ENCODE measurements at places on chromosomes 3 and 15.

DNA sequence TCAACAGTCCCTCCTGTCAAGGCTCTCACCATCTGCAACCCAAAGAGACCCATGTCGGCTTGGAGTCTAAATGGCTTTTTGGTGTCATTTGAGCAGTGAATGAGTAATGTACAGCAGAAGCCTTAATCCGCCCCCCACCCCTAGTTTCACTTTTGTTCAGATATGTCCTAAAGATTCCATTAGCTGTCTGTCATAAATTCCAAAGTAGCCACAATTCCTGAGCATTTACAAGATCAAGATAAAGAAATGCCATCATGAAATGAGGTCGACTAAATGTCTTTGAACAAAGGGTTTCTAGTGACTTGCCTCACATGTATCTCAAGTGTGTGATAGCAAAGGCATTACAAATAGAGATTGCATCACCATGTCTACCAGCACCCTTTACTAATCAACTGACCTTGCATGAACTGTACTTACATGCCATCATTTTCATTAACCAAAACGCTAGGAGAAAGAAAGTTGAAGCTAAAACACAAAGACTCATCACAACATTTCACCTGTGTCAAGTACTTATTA is 123.8 kb upstream of the PHLDB2 start:
- DNase-seq = no peak

DNA sequence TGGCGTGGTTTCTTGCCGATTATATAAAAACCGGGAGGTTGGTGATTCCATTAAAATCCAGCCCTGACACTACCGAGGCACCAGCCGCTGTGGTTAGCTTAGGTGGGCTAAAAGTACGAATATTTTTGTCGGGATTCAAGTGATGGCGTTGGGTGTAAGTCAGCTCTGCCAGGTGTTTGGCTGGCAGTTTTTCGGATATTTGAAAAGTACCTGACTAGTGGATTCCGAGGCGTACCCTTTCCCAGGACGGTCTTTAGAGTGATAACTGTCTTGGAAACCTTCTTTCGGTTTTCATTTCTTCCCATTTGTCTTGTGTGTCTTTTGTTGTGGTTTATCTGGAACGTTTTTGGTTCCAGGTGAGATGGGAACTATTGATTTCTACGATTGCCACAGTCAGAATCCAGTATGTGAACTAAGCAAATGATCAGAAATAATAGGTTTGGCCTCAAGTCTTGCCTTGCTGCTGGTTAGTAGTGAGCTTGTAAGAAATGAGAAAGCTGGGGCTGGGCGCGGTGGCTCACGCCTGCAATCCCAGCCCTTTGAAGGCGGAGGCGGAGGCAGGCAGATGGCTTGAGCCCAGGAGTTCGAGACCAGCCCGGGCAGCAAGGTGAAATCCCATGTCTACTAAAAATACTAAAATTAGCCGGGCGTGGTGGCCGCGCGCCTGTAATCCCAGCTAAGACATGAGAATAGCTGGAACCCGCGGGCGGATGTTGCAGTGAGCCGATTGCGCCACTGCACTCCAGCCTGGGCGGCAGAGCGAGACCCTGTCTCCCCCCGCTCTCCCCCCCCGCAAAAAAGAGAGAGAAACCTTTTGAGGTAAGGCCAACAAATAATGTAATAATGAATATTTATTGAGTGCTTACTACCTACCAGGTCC is 1.4 kb downstream of the FYTTD1 start:
- no peak for DNase-seq

GRCh38 chr3:139187648-139188047 is 143.0 kb upstream of the PRR23C start:
- no peak for DNase-seq

DNA sequence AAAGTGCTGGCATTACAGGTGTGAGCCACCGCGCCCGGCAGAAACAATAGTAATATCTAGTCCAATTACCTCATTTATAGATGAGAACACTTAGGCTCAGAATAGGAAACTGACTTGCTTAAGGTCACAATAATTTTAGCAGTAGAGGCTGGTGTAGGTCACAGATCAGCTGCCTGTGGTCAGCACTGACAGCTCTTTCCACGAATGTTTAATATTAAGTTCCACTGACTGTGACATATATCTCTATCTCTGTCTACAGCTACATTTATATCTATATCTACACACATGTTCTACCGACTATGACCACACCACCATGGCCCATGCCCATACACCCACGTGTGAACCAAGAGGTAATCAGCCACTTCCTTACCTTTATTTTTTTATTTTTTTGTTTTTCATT is 40.2 kb upstream of the DLG1 start:
- no peak for DNase-seq

DNA sequence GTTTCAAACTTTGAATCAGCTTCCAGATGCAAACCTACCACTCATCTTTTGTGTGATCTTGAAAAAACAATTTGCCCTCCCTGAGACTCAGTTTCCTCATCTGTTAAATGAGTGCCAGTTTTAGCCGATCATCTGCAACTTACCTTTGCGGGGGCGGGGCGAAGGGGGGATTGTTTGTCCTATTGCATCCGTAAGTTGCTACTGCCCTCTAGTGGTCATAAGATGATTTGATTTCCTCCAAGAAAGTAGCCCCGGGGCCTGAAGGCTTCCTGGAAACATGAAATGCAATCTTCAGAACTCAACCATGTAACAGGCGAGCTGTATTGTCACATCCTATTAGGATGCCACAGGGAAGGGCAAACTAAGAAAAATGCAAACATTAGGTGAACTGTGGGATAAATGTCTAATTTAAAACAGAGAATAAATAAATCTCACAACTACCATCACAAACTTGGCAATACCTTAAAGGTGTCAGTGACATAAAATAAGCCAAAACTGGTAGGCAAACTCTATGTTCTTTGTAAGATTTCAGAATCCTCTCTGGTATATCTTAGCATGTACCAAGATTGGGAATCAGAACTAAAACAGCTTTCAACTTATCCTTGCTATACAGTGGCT is 63.5 kb upstream of the CLDN18 start:
- no peak for DNase-seq

DNA sequence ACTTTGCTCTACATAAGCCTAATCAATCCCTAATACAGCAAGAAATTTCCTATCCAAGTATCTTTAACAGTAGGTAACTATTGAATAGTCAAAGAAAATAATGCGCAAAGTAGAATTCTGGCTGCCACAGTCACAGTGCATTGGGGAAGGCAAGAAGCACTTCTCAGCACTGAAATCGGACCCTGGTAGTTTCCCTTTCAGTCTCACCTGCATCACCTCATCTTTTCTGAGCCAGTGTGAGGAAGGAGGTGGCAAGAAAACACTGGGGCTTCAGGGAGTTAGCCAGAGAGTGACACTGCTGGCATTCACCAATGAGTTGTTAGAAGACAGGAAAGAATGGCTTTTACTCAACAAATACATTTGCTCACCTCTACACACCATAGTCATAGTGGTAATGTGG is 8.3 kb downstream of the TRIM42 start:
- no peak for DNase-seq

DNA sequence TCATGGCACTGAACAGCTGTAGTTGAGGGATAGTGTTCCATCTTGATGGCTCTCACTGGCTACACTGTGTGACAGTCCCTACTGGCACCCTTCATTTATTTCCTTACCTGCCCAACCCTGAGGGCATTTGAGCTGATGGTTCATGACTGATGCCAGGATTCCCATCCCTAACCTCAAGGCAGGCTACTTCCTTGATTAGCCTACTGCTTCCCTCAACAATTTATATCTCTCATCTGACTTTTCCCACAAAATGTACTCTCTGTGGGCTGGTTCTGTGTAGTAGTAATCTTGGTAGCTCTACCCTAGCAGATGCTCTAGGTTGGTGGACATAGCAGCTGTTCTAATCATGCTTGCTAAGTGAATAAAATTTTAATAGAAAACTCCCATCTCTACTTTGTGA is 106.0 kb downstream of the THRB start:
- no peak for DNase-seq

- DNase-seq = no peak
These were observed 53.0 kb downstream of the RLBP1 start for GRCh38 chr15:89168316-89168833.

DNA sequence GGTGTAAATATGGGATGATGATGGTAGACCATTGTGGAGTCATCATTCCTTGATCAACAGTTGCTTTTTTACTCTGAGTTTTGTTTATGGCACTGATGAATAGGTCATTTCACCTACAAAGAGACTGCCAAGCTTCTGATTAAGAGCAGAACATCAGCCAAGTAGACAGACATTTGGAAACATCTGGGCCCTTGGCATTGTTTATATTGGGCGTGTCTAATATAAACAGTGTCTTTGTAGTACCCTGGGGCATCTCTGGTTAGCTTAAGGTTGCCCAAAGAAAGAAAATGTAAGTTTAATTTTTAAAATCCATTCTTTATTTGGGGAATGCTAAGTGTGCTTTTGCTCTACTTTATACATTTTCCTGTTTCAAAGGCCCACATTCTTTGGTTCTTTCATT is 377.0 kb downstream of the FEZF2 start:
- DNase-seq = no peak

- DNase-seq = no peak
These were observed 180.1 kb upstream of the BCL6 start for GRCh38 chr3:187925326-187925725.

DNA sequence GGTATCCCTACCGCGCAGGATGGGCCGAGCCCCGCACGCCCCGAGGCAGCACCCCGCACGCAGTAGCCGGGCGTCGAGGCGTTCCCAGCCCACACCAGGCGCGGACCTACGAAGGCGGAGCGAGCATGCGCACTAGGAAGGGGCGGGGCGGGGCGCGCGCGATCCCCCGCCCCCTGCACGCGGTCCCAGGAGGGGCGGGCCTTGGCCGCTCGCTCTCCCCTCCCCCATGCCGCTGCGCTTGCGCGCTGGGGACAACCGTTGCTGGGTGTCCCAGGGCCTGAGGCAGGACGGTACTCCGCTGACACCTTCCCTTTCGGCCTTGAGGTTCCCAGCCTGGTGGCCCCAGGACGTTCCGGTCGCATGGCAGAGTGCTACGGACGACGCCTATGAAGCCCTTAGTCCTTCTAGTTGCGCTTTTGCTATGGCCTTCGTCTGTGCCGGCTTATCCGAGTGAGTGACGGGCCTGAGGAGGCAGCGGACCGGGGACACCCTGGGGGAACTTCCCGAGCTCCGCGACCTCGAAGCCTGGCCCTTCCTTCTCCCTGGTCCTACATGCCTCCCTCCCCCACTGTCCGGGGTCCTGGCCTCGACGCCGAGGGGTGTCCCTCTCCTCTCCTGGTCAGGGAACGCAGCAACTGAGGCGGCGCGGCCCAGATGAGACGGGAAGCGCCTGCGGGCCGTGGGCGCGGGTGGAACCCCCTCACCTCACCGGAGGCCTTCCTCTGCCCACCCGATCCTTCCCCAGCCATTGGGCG is at the start of gene SPESP1:
SPESP1 (plus strand) TSS at position 258 of the 755 bp plus-strand sequence; CDS start at position 387, 129 bp downstream.
- DNase-seq = no peak

- no peak for DNase-seq
These were observed 12.8 kb downstream of the CPB1 start for GRCh38 chr3:148840451-148840850.

DNA sequence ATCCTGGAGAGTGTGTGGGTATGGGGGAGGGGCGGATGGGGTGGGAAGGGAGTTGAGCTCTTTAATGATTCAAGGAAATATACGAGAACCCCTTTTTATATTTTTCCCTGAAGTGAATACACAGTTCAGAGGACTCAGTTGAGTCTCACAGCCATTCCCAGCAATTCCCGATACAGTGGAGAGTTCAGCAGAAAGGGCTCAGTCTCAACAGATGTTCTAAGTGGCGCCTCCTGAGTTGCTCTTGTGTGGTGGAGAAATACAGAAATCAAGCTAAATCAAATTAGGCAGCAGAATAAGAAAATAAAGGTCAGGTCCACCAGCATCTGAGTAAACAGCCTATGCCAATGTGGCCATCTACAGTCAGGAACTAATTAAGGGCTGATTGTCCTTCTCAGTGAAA is 372.1 kb downstream of the NR2F2 start:
- no peak for DNase-seq

DNA sequence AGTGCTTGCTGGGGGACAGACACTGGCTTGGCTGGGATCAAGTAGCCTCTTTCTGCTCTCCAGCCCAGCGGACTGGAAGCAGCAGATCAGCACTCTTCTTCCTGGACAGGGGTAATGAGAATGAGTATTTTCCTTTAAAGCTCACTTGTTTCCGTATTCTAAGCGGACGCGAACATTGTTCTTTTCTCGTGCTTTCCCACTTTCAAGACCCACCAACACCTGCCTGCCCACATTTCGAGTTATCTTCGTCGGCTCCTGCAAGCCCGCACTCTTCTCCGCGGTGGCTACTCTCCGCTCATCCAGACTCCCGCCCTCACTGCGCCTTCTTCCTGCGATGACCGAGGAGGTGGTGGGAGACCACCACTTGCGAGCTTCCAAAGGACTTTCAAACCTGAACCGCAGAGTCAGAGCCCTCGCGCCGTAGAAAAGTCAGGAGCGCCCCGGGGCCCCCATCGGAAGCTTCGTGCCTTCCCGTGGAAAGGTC is 1.6 kb upstream of the PPM1L start:
- no peak for DNase-seq

DNA sequence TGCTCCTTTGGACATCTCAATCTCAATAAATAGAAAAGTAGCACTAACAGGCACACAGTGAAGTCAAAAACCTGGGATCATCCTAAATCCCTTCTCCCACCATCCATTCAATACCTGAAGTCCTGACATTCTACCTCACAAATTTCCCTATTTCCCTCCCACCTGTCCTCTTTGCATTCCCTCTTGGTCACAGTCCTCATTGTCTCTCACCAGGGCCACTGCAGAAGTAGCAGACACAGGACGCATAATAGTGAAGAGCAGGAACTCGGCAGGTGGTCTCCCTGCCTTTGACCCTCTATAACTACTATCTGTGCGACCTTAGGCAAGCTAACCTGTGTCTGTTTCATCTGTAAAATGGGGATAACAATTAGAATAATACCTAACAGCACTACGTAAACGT is 2.3 kb downstream of the THOC7 start:
- no peak for DNase-seq

DNA sequence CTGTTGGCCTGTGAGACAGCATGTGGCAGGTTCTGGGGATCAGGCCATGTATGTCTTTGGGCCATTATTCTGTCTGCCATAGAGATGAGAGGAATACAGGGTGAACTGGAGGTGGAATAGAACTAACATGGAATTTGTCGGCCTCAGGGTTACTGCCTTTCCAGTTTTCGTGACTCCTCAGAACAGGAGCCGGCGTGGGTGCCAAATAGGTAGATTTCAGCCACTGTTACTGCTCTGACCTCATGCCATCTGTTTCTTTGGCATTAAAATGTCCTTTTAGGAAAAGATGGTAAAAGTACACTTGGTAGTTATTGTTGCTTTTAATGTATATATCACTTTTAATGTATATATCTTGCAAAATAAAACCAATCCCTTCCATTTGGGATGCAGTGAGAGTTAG is 65.6 kb downstream of the SLTM start:
- DNase-seq = no peak

All from stimulated activated CD8-positive, alpha-beta memory T cell treated with anti-CD3 and anti-CD28 coated beads, Interleukin-2, amount 100 ng/mL, for 1 hour (primary cell).